ENCODE measurements at places on chromosomes 2 and 18.

DNA sequence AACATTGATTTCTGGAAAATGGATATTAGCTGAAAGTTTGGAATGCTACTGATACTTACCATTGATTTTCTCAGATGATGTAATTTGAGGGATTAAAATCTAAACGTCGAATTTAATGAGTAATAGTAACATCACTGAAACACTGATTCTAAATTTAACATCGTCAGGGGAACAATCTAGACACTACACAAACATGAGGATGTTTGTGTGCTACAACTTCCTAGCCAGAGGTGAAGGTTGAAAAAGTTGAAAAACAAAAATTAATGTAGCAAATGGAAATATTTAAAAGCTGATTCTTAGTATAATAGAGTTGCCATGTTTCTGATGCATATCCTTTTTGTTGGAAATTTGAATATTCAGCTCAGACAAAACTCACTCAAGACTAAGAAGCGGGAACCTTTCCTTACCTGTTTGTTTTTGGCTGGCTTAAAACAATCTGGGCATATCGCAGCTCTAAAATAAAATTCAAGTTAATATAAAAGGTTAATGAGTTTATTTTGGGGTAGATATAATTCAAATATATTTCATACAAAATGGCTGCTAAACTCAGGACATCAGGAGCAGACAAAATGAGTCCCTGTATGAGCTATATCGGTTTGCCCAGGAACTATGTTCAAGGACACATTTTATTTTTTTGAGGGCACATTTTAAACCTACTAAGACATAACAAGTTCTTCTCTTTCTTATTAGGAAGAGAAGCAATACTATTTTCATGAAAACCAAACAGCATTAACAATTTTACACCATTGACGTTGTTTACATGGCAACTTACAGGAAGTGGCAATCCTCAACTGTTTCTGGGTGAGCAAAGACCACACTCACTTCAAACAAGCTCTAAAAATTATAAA, 52.6 kb upstream of the PEX13 start:
- no peak for DNase-seq

DNA sequence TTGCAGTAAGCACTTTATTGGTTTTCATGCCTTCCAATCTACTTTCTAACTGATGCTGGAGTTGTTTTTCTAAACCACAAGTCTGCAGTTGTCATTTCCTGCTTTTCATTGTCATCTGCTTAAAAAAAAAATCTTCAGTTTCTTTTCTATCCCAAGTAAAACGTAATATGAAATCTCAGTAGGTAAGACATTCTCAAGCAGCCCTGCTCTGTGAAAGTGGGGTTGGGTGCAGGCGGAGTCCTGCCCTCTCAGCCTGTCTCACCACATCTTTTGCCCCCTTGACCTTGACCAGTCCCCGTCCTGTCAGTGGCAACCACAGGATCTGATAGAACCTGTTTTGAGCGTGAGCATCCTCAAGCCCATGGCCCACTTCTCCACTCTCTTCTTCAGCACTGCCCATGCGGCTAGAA, 80.0 kb upstream of the CPO start:
- DNase-seq, result no peak

DNA sequence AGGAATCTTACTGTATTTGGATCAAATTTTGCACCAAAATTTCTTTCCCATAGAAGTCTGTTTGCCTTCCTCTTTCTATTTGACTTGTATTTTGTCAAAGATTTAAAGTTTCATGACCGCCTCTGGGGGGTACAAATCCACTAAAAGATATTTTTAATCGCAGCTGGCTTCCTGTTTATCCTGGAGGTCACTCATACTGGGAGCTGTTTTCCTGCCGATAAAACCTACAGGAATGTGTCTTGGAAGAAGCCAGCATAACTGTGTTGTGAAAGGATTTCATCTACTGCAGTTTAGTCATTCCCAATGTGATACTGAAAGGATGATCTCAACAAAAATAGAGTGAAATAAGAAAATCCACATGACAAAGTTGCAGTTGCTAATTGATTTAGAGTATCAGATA, 184.0 kb downstream of the RIT2 start:
- DNase-seq, result no peak

DNA sequence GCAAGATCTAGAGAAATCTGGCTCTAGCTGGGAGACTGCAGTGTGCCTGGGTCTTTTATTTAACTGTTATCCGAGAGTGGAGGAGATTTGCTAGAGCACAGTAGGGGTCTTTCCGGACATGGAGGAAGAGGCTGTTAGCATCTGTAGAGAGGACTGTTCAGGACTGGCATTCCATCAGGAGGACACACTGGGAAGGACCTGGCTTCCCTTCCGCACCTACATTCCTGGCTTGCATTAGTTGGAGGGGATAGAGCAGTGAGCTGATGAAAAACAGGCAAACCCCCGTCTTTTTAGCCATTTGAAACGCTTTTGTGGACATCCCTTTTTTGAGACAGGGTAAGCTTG, 874 bp upstream of the PIEZO2 start:
- DNase-seq, result no peak

- no peak for DNase-seq
These were observed 155.7 kb downstream of the ALK start for GRCh38 chr2:29765721-29766120.

GRCh38 chr2:145123606-145124005, 603.7 kb upstream of the ZEB2 start:
- no peak for DNase-seq

- no peak for DNase-seq
These were observed 143.5 kb downstream of the CELF4 start for GRCh38 chr18:37422116-37422515.

DNA sequence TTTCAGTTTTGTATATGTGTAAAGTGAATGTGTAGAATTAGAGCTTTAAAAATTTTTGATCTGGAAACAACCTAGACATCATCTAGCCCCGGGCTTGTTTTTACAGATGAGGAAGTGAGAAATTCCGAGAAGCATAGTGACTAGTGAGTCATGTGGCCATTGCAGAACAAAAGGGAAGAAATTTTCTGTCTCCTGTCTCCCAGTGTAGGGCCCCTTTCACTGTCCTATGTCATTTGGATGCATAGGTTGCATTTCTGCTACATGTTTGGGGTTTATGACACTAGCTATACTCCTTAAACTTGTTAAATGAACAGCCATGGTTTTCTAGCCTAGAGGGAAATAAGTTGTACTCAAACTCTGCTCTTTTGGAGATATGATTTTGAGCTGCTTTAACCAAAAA, 84.6 kb downstream of the PLCL1 start:
- no peak for DNase-seq

All from NCI-H1436 (cell line).